ENCODE measurements at places on chromosomes 4 and X. TPM values are rescaled to one million over a fixed set of nuclear protein-coding genes. Genes with fewer than 3 reads are reported as not detected.

Gene WDR19
- total RNA-seq: 11.0 TPM

GRCh38 chr4:149754526-149754925 is 61.1 kb downstream of the IQCM start:
- no peak for DNase-seq

- no peak for DNase-seq
These were observed 27.9 kb downstream of the ZNF275 start for GRCh38 chrX:153361781-153362397.

DNA sequence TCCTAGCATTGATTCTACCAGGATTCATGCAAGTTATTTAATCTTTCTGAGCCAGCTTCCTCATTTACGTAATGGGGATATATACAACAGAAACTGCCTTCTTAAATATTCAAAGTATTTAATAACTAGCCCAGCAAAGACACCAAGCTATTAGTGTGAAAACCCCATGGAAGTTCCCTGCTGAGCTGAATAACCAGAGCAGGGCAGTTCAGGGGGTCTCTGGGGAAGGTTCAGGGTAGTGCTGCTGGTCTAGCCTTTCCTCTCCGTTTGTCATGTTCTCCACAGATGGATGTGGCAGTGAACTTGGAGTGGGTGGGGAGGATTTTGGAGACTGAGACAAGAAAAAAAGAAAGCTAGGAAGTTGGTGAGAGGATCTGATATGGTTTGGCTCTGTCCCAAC is 240.8 kb upstream of the TAPT1 start:
- DNase-seq: no peak

Measured in Peyer's patch (tissue), 4 donors.